ENCODE measurements at places on chromosomes 16 and 17.

- DNase-seq = no peak
These were observed 15.0 kb upstream of the CBX8 start for GRCh38 chr17:79811868-79812352.

DNA sequence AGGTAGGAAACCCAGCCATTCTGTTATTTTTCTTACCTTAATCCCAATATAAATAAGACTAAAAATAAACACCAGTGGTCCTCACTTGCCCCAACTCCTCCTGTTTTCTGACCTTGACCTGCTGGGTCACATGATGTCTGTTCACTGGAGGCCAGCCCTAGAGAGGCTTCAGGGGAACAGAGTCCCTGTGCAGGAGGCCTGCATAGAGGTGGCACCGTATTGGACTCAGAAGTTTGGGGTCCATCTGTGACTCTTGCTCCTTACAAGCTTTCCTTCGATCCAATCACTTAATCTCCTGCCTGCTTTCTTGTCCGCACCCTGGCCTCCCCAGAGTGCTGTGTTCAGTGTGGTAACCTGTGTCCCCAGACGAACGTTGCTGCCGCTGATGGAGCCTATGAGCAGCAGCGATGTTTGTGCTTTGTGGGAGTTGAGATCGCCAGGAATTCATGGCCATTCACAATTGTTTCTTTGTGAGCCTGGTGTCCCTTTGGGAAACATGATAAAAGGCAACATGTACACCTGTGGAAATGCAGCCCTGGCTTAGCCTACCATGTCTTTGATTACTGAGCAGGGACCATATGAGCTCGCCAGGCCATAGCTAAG lies 4.7 kb downstream of the IGSF6 start:
- DNase-seq = no peak

- no peak for DNase-seq
These were observed 3.5 kb downstream of the CANT1 start for GRCh38 chr17:79006046-79006445.

DNA sequence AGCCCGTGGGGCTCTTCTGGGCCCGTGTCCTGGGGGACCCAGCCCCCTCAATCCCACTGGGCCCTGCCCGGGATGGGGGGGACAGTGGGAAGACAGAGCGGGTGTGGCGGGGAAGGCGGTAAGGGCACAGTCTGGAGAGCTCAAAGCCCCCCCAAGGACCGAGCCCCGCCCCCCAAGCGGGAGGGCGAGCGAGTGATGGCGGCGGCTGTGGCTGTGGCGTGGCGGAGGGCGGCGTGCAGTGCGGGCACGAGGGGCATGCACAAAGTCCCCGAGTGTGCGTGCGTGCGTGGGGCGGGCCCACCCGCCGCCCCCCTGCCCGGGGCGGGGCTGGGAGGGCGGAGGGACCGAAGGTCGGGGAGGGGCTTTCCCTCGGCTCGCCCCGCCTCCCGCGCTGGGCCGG lies 3.6 kb upstream of the WDR24 start:
- no peak for DNase-seq

- DNase-seq = no peak
These were observed 7.2 kb upstream of the HSD11B2 start for GRCh38 chr16:67423611-67424260.

DNA sequence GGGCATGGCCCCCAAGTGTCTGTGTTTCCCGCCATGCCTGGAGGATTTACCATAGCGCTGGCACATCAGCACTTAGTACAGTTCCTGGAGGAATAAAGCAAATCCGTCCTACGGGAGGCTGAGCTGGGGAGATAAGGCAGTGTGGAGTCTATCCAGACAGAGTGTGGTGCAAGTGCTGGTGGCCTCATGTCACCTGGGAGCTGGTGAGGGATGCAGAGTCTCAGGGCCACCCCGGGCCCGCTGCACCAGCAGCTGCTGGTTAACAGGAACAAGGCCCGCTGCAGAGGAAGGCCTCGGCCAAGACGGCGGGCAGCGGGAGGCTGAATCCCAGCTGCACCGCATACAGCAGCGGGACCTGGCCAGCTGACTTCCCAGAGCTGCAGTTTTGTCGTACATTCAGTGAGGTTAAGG lies 57.3 kb upstream of the CDC42EP4 start:
- DNase-seq = no peak

DNA sequence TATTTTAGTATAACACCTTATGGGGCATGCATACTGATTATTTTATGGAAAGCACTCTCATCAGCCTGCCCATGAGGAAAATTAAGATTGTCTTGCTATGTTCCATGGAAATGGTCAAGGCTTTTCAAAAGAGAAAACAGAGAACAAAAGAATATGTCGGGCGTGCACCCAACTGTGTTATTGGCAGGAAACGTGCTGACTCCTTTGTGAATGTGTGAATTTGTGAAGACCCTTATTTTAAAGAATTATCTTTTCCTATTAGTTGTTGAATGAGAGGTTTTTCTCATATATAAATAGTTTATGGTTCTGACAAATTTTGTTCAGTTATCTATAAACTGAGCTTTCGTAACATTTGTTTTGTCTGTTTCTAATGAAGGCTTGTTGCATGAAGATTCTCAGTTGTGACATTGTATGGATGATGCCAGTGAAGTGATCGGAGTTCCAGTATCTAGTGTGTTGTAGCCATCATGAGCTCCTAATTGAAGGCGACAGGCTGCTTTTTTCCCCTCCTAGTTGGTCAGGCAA lies 180.0 kb downstream of the BCAS3 start:
- no peak for DNase-seq

- DNase-seq = no peak
These were observed 637 bp downstream of the PLCG2 start for GRCh38 chr16:81779536-81780320.

GRCh38 chr17:5563456-5563855 lies 20.9 kb downstream of the NLRP1 start:
- no peak for DNase-seq

DNA sequence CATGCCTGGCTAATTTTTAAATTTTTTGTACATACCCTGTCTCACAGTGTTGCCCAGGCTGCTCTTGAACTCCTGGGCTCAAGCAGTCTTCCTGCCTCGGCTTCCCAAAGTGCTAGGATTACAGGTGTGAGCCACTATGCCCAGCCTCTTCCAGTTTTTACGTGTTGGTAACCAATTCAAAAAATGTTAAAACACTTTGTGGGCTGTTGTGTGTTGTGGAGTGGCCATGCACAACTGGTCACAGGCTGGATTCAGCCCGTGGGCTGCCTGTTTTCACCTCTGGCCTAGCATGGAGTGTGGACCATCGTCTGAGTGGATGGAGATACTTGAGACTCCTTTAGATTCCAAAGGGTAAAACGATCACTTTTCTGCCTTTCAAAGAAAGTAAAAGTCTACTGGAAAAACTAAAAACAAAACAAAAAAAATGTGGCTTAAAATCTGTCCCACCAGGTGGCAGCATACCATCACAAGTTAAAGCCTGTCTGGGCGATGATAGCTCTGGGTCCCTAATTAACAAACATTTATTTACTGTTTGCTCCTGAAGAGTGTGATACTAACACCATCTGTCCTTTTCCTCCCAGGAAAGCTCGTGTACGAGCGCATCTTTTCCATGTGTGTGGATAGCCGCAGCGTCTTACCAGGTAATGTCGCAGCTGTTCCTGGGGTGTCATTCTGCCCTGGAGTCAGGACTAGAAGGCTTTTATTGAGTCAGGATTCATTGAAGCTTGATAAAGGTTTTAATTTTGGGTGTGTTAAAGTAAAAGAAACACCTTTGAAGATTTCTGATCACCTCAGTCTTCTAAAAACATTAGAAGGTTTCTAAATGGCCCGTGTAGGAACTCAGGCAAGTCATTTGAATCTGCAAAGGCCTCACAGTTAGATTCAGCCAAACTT lies 45.8 kb downstream of the VPS35L start:
- DNase-seq = no peak

Data from CD4-positive, alpha-beta T cell treated with Interleukin-1 beta for 1 hour (primary cell).